ENCODE measurements at places on chromosomes 12 and 14.

- DNase-seq = no peak
These were observed 602.9 kb downstream of the DIO2 start for GRCh38 chr14:79608446-79608845.

GRCh38 chr14:42163136-42163535 lies 556.5 kb downstream of the LRFN5 start:
- DNase-seq = no peak

- DNase-seq = no peak
These were observed 37.5 kb upstream of the KRR1 start for GRCh38 chr12:75548879-75549278.

GRCh38 chr12:128338386-128339125 lies 71.6 kb downstream of the TMEM132C start:
- no peak for DNase-seq

GRCh38 chr12:121943926-121944325 lies 25.5 kb downstream of the CFAP251 start:
- no peak for DNase-seq

- DNase-seq = no peak
These were observed 319.8 kb downstream of the CEP128 start for GRCh38 chr14:80621701-80622100.

- DNase-seq = no peak
These were observed 9.5 kb upstream of the BDKRB1 start for GRCh38 chr14:96246539-96246847.

DNA sequence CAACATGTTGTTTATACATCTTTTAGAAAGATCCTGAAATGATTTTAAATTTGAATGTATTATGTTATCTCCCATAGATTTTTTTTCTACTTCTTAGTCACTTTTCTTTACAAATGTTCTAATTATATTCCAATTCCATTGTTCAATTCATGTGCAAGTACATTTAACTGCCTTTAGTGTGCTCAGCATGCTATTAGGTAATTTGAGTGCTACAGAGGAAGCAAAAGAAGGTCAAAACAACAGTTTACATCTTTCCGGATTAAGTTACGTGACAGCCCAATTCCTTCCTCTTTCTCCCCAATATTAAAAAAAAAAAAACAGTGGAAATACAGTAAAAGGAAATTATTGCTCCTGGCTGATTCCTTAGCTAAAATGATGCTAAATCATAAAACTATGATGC lies 98.3 kb downstream of the RTN1 start:
- DNase-seq = peak; percentile 7

DNA sequence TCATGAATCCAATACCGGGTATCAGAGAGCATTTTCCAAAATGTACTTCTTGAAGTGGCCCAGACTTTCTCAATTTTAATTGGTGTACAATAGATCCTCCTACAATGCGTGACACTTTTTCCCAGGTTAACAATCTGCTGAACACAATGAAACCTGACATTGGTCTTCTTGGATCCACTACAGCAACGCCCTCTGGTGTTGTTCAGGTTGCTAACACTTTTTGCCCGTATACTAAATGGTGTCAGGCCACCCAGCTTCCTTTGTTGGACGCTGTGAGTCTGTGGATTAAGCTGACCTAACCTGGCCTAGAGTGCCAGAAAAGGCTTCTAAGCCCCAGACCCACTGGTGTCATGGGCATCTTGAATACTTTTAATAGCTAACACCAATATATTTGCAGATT lies 89.2 kb downstream of the KCNK10 start:
- DNase-seq = peak; percentile 46

DNA sequence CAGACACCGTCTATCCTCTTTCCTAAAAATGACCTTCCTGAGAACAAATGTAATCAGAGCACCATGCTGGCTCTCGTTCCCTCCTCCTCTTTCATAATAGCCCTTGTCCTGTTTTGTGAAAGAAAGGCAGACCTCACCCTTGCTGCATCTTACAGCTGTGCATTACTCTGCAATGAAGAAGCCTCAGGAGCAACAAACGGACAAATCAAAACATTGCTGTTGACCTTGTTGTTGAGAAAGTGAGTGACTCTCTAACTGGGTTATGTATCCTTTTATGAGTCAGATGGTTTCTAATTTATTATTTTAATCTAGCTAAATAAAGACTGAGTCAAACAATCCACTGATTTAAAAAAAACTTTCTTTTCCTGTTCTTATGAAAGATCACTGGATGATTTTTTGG lies 180.9 kb downstream of the RPS29 start:
- no peak for DNase-seq

DNA sequence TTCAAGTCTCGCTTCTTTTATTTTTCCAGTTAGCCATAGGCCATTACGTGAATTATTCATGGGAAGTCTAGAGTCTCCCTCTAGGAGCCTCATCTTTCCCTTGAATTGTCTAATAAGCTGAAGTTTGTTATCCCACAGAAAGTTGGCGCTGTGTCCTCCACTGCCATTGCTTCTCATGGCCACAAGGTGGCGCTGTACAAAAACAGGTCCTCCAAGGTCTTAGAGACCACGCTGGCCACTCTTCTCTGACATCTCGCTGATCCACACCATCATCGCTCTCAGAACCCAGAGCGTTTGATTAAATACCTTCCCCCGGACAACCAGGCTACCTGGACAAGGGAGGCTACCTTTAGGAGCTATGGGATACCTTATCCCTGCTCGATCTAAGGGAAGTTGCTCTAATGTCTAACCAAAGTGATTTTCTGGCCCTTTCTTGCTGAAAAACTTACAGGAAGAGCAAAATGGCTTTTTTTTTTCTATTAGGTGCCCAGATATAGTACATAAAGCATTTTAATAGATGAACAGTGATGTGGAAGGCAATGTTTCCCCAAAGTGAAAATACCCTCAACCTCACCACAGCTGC lies 110.0 kb downstream of the CCDC60 start:
- DNase-seq = peak; percentile 9

DNA sequence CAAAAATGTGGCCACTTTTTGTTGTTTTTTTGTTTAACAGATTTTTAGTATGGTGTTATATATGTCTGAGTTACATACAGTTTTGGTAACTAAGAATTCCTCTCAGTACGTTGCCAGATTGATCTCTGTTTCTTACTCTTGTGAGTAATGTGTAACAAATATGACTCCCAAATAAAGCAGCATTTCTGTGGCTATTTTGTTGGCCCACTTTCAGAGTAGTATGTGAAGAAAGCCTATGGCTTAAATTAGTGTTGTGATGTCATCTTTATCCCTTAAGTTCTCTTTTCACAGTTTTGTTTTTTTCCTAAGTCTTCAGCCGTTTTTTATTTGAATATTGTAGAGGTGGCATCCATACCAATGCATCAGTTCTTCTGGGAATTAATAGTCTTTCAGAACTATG lies 10.7 kb downstream of the PCNX4 start:
- no peak for DNase-seq

- no peak for DNase-seq
These were observed at the start of gene ARID4A for GRCh38 chr14:58298477-58299400. Gene ARID4A (plus strand): TSS chr14:58298555. CDS start chr14:58299855, 1,300 bp downstream.

DNA sequence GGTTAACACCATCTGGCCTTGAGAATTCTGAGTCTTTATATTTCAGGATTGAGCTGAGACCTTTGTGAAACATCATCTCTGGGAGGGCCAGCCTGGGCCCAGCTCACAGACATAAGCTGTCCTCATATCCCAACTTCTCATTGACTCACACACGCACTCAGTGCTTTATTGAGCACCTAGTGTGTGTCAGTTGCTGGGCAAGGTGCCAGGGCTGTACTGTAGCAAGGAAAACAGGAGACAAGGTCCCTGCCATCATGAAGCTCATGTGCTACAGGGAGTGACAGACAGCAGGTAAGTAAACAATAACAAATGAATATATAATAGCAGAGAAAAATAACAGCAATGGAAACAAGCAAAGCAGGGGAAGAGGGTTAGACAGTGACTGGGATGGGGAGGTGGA lies 30.5 kb upstream of the CCDC63 start:
- DNase-seq = no peak

DNA sequence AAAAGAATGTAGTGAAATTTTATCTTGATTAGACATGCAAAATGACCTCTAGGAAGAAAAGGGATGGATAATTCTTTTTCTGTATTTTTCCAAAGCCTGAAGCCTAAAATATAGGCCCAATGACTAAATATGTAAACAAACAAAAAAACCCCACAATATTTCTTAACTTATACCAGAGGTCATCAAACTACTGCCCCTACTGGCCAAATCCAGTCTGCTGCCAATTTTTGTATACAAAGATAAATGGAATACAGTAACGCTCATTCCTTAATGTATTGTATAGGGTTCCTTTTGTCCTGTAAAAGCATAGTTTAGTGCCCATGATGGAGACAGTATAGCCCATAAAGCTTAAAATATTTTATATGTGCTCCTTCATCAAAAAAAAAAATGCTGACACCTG lies 145.7 kb upstream of the ALG10 start:
- DNase-seq = no peak

- DNase-seq = peak; percentile 6
These were observed 320.2 kb downstream of the GRIN2B start for GRCh38 chr12:13661005-13661887.

GRCh38 chr12:132582058-132582420 lies 28.3 kb downstream of the LRCOL1 start:
- DNase-seq = no peak

- peak; percentile 5 for DNase-seq
These were observed 273.9 kb downstream of the GLT1D1 start for GRCh38 chr12:129127211-129127610.

DNA sequence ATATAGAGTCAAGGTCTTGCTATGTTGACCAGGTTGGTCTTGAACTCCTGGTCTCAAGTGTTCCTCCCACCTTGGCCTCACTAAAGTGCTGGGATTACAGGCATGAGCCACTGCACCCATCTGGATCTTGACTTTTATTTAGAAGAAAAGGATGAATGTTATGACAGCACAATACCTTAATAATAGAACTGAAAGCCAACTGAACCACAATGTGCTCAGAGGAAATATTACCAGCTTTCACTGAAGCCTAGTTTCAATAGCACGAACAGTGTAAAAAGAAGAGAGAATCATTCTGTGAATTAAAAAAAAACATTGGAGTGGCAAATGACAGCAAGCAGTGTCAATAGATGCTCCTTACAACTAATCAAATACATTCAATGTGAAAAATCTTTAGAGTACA lies 239.2 kb upstream of the RMST start:
- DNase-seq = no peak

GRCh38 chr14:81655423-81656314 lies 122.0 kb upstream of the SEL1L start:
- DNase-seq = no peak

DNA sequence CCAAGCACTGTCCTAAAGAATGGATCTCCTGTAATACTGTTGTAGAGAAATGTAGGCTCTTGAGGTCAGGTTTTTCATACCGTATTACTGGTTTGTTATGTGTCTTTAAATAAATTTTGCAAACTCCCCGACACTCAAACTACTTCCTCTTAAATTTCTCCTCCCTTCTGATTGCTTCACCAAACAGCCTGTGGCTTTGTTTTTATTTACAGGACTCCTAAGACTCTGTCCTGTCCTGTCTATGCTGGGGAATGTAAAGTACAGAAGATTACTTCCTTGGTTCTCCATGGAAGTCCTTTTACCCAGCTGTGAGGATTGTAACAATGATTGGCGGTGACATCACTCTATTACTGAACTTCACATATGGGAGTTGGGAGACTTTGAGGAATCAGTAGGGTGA lies 873.5 kb downstream of the DIO2 start:
- DNase-seq = no peak

- DNase-seq = no peak
These were observed 102.2 kb downstream of the SSPN start for GRCh38 chr12:26297396-26298070.

DNA sequence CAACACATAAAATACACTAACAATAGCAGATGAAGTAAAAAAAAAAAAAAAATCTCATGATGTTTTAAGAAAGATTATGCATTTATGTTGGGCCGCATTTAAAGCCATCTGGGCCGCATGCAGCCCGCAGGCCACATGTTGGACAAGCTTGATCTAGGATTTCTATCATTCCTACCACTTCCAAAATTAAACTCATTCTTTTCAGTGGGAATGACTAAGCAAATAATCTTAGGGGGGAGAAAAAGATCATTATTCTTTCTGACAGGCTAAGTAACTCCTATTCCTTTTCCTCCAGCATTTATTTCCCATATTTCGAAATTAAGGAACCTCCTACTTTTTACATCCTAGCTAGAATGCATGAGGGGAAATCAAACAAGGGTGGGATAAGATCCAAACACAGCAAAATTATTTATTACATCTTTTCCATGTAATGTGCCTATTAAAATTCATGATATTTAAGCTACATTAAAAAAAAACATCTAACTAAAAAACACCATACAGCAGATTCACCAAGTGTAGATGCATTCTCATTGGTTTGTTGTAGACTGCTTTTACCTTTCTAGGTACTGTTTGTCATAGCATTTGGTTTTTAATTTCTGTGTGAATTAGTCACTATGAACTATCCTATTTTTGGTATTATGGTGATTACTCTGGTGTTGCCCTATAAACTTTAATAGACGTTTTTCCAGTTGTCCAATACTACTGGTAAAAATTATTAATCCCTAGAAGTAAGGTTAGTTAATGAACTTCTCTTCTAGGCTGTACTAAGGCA lies 76.1 kb downstream of the RASSF8 start:
- no peak for DNase-seq

DNA sequence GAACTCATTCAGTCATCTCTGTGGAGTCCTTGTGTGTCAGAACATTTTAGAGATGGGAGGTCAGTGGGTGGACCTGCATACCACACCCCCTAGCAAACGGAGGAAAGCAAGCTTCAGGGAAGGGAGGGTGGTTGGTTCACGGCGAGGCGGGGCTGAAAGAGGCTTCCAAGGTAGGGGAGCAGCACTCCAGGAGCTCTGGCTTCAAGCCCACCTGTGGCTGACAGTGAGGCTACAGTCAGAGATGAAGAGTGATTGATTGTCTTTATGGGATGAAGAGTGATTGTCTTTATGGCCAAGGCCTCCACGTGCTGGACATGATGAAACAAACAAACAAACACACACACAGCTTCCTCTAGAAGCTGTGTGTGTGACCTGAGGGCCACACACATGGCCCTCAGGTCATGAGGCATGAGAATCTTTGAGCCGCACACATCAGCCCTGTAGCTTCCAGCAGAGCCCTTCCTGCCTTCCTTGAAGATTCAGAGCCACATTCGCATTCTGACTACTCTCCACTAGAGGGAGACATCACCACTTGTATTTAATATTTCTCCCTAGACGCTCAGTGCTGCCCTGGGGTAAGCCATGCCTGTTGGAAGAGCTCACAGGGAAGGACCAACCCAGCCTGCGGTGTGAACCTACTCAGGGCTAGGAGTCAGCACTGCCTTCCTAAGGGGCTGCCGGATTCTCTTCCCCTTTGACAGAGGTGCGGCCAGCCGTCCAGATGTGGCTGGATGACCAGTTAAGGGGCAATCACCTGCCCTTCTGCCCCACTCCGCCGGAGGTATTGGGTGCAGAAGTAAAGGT lies 54.4 kb upstream of the KCNA1 start:
- peak; percentile 39 for DNase-seq

All from COR-L47 (cell line).